ENCODE measurements at places on chromosomes 4 and X. TPM values are rescaled to one million over a fixed set of nuclear protein-coding genes. Genes with fewer than 3 reads are reported as not detected.

ANXA10 gene
- polyA plus RNA-seq: 0.44 TPM

TAF1 gene
- polyA plus RNA-seq: 15.7 TPM

GRCh38 chrX:40176351-40177116, 78.8 kb upstream of the BCOR start:
- DNase-seq: no peak

DNA sequence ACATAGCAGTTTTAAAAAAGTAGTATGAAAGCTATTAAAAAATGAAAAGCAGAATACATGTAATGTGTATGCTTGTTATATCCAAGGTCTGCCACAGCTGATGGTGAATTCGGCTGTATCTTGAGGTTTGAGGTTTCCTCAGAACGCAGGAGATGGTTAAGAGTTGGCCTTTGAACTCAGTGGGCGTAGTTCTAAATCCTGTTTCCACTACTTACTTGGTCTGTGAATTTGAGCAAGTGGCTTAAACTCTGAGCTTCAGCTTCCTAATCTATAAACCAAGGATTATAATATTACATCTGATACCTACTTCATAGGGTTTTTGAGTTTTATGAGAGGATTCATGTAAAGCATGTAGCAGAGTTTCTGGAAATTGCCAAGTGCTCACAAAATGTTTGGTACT, 125.2 kb downstream of the STIM2 start:
- no peak for DNase-seq

GRCh38 chrX:131306601-131307000, 17.5 kb upstream of the IGSF1 start:
- no peak for DNase-seq

- DNase-seq: no peak
These were observed 132.3 kb downstream of the HNRNPD start for GRCh38 chr4:82241534-82241933.

GRCh38 chr4:54073271-54073880, 9.0 kb upstream of the CHIC2 start:
- DNase-seq: peak; percentile 60

DNA sequence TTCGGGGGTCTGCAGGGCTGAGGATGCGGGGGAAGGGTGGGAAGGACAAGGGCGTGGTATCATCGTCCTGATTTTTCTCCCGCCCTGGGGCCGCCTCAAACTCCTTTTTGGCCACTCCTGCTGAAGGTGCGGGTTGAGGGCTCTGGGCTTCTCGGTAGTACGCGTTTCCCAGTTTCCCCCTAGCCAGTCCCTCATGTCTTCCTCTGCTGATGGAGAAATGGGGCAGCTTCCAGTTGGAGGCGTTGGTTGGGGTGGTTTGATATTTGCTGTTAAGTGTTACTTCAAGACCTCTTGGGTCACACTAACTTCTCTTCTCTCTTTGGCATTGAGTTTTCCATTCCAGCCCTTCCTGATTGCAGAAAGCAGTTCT, 482 bp downstream of the GSTCD start:
- DNase-seq: no peak

PHOX2B gene
- not detected for polyA plus RNA-seq

SULT1B1 gene
- 0.05 TPM for polyA plus RNA-seq

DNA sequence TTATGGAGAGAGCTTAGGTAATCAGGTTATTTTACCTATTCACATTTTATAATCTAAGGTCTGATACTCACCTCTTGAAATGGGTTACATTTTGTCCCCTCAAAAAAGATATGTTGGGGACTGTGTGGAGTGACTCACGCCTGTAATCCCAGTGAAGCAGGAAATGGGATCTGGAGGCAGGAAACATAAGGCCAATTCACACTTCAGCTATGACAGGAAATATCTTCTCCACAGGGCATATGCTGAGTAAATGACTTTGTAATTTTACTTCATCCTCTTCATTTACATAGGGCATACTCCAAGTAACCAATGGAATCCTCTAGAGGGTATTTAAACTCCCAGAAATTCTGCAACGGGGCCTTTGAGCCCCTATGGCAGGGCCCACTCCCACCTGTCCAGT, 54.8 kb upstream of the ZMAT1 start:
- DNase-seq: no peak

GRCh38 chr4:188400451-188400850, 261.2 kb downstream of the TRIML1 start:
- DNase-seq: no peak

- DNase-seq: peak; percentile 95
These were observed 55.5 kb downstream of the LUZP4 start for GRCh38 chrX:115344885-115345614.

AR gene
- 1.5 TPM for polyA plus RNA-seq

GRCh38 chrX:109774706-109775105, 41.6 kb upstream of the ACSL4 start:
- DNase-seq: peak; percentile 77

All from IMR-90 (cell line).